ENCODE measurements at places on chromosomes 3 and 15. TPM values are rescaled to one million over a fixed set of nuclear protein-coding genes. Genes with fewer than 3 reads are reported as not detected.

GRCh38 chr3:65636326-65636725 is 402.4 kb downstream of the MAGI1 start:
- no peak for DNase-seq
- no peaks in the 10 kb centered on the region for H3K4me1 ChIP-seq
- no peaks in the 10 kb centered on the region for H3K27me3 ChIP-seq
- no peaks in the 10 kb centered on the region for H3K36me3 ChIP-seq
- no peak overlapping the region for H3K27ac ChIP-seq
- H3K4me3 ChIP-seq, result no peak overlapping the region

DNA sequence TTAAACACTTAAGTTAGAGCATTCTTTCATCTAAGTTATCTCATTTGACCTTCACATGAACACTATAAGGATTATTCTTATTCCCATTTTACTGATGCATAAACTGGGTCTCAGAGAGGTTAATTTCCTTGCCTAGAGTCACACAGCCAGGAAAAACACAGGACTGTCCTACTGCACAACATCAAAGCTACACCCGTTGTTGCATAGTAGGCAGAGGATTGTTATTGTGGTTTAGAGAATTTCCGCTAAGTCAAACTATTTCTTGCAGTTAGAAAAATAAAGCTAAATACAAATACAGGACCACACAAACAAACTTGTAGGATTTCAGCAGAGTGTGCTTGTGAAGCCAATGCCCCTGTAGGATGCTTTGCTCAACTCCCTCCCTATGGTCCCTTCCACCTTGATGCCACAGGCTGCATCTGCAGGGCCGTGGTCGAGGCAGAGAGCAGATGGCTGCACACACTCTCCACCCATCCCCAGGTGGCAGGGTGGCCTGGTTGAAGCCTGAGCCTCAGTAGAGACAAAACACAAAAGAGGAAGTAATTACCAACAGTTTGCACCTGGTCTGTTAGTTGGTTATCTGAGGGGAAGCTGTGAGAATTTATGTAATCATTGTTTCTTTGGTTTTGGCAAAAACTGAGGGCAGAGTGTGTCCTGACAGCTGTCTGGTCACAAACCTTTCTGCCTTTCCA is 41.1 kb upstream of the SKOR1 start:
- no peaks in the 10 kb centered on the region for H3K36me3 ChIP-seq
- no peak overlapping the region for H3K4me3 ChIP-seq
- H3K4me1 ChIP-seq, result no peaks in the 10 kb centered on the region
- H3K27ac ChIP-seq, result no peak overlapping the region

DNA sequence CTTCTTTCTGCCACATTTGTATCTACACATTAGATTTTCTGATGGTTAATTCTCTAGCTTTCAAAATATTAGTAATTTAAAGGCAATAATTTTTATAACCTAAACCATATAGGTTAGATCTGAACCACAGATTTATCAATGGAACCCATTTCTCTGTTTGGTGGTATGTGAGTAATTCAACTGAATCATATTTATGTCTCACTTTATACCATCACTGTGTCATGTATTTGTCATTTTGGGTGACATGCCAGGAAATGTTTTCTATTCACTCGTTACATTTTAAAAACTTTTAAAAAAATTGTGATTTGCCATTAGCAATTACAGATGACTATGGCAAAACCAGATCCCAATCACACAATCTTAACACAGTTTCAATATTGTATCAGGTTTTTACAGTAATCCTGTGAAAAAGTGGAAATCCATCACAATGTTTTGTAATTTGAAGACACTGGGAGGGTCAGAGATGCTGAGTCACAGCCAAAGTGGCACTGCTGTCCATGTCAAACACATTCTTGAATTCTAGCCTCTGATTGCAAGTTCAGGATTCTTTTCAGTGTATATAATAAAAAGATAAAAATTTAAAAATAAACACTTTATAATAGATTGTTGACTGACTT is 356.0 kb upstream of the RBMS3 start:
- no peak for DNase-seq
- no peaks in the 10 kb centered on the region for H3K36me3 ChIP-seq
- H3K27me3 ChIP-seq, result no peaks in the 10 kb centered on the region
- H3K4me3 ChIP-seq, result no peak overlapping the region

Gene CCR9
- not detected for total RNA-seq

Gene CAPN3
- total RNA-seq, result 6.8 TPM

DNA sequence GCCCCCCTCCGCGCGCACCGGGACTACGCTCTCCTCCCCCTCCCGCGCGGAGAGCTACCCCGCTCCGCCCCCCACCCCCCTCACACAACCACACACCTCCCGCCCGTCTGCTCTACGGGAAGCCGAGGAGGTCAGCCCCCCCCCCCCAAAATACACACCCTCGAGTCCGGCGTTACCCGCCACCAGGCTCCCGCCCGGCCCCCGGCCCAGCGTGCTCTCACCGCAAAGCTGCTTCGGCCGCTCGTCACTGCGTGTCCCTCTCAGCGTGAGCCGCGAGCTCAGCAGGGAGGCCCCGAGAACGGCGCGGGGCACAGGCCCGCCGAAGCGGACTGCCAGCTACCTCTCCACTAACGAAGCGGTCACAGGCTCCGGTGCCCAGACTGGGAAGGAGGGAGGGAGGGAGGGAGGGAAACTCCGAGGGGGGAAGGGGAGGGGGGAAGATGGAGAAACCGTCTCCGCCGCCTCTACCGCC is 252 bp downstream of the SIN3A start:
- H3K27me3 ChIP-seq, result no peaks in the 10 kb centered on the region
- no peaks in the 10 kb centered on the region for H3K36me3 ChIP-seq
- peak overlapping the region; percentile 98 for H3K27ac ChIP-seq
- peaks cover 30% of the 10 kb centered on the region for H3K4me1 ChIP-seq
- H3K4me3 ChIP-seq, result peak overlapping the region; percentile 88
- no peak for DNase-seq

GRCh38 chr15:99343881-99344551 is 92.7 kb downstream of the LRRC28 start:
- no peaks in the 10 kb centered on the region for H3K27me3 ChIP-seq
- H3K4me3 ChIP-seq, result no peak overlapping the region
- no peaks in the 10 kb centered on the region for H3K4me1 ChIP-seq
- H3K36me3 ChIP-seq, result no peaks in the 10 kb centered on the region
- DNase-seq, result no peak

- H3K27ac ChIP-seq, result no peak overlapping the region
- no peaks in the 10 kb centered on the region for H3K36me3 ChIP-seq
- H3K4me3 ChIP-seq, result no peak overlapping the region
- peak; percentile 24 for DNase-seq
- H3K27me3 ChIP-seq, result no peaks in the 10 kb centered on the region
Observed at GRCh38 chr3:53069422-53070068, 23.7 kb upstream of the SFMBT1 start.

- H3K36me3 ChIP-seq, result no peaks in the 10 kb centered on the region
- no peak for DNase-seq
- no peak overlapping the region for H3K27ac ChIP-seq
- H3K4me3 ChIP-seq, result no peak overlapping the region
- H3K4me1 ChIP-seq, result no peaks in the 10 kb centered on the region
Observed at GRCh38 chr3:25695731-25696420, 31.2 kb upstream of the TOP2B start.

- peak; percentile 86 for DNase-seq
- H3K4me3 ChIP-seq, result no peak overlapping the region
- H3K4me1 ChIP-seq, result peaks cover 73% of the 10 kb centered on the region
- H3K36me3 ChIP-seq, result peaks cover 41% of the 10 kb centered on the region
- H3K27me3 ChIP-seq, result no peaks in the 10 kb centered on the region
- peak overlapping the region; percentile 59 for H3K27ac ChIP-seq
Observed at GRCh38 chr3:124995460-124995994, 60.3 kb downstream of the HEG1 start.

DNA sequence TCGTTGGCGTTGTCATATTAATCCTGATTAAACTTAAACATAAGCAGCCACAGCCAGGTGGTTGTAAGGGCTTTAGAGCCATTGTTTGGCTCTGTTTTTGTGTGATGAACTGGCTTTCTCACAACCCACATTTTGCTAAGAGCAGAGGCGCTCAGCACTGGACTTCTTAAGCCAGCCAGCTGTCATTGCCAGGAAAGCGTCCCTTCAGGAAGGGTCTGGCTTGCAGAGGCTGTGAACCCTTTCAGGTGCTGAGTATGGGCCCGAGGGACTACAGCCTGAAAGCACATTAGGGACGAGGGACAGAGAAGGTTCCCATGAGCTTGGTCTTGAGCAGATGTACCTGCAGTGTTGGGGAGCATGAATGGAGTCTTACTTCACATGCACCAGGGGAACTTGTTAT is 112.3 kb downstream of the CHCHD6 start:
- H3K4me1 ChIP-seq, result no peaks in the 10 kb centered on the region
- no peaks in the 10 kb centered on the region for H3K27me3 ChIP-seq
- no peak for DNase-seq
- no peak overlapping the region for H3K27ac ChIP-seq
- H3K4me3 ChIP-seq, result no peak overlapping the region
- H3K36me3 ChIP-seq, result no peaks in the 10 kb centered on the region

- no peak overlapping the region for H3K4me3 ChIP-seq
- H3K36me3 ChIP-seq, result no peaks in the 10 kb centered on the region
- no peaks in the 10 kb centered on the region for H3K27me3 ChIP-seq
Observed at GRCh38 chr15:89645680-89646079, 9.6 kb downstream of the KIF7 start.

DNA sequence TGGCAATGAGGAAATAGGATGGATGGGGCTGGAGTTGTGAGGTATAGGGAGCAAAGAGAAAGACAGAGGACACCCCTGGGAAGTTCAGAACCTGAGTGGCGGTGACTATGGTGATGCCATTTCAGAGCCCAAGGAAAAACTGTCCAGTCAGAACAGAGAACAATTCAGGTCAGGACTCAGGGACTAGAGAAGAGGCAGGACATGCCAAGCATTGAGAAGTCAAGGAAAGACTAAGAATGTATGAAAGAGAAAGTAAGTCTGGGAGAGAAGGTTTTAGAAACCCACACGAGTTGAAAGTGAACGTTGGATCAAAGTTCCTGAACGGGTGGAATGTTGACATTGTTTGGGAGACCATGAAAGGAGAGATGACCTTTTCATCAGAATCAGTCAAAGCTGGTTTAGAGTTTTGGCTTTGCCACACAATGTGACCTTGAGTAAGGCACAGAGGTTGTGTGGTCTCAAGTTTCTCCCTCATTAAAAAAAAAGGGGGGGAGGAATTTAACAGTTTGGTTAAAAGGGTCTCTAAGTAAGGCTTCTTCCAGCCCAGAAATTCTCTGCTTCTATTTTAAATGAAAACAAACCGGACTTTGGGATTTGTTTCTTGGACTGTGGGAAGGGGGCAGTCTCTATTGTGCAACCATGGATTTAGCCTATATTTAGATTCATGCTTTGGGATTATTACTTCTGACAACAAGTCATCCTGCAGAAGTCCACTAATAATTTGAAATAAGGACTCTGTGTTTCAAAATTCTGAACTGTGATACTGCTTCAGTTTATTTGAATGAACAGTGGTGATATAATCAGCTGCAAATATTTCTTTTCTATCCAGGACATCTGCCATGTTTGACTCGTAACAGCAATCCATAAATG is 315.9 kb upstream of the TBL1XR1 start:
- H3K27ac ChIP-seq, result peak overlapping the region; percentile 75
- H3K4me3 ChIP-seq, result no peak overlapping the region
- H3K27me3 ChIP-seq, result no peaks in the 10 kb centered on the region
- no peak for DNase-seq
- H3K4me1 ChIP-seq, result no peaks in the 10 kb centered on the region
- H3K36me3 ChIP-seq, result no peaks in the 10 kb centered on the region

Gene PPCDC
- 7.9 TPM for total RNA-seq

GRCh38 chr15:99108993-99109392 is 4.1 kb downstream of the SYNM start:
- peak overlapping the region; percentile 84 for H3K4me3 ChIP-seq
- H3K27ac ChIP-seq, result peak overlapping the region; percentile 100
- peak; percentile 70 for DNase-seq
- no peaks in the 10 kb centered on the region for H3K27me3 ChIP-seq
- peaks cover 51% of the 10 kb centered on the region for H3K36me3 ChIP-seq

GRCh38 chr3:148682997-148683396 is 14.7 kb upstream of the AGTR1 start:
- no peaks in the 10 kb centered on the region for H3K27me3 ChIP-seq
- H3K27ac ChIP-seq, result no peak overlapping the region
- H3K4me1 ChIP-seq, result no peaks in the 10 kb centered on the region
- no peak for DNase-seq

Gene ACP3
- not detected for total RNA-seq

Gene CLDN16
- not detected for total RNA-seq

DNA sequence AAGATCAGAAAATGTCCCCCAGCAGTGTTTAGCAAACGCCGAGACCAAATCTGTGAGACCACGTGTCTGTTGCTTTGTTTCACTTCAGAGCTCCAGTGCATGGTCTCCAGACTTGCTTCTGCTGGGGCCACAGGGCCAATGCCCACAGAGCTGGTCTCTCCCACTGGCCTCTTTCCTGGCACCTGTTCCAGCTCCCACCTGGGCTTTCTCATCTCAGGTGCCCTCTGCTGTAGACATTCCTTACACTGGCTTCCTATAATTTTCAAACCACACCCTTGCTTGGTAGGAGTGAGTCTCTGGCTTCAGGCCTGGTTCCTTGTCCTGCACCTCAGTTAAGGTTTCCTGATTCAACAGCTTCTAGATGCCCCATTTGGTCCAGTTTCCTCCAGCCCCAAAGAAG is 243.1 kb downstream of the ADAMTS17 start:
- H3K4me1 ChIP-seq, result no peaks in the 10 kb centered on the region
- H3K27ac ChIP-seq, result no peak overlapping the region
- no peaks in the 10 kb centered on the region for H3K36me3 ChIP-seq
- no peak overlapping the region for H3K4me3 ChIP-seq
- no peaks in the 10 kb centered on the region for H3K27me3 ChIP-seq

- H3K4me3 ChIP-seq, result no peak overlapping the region
- H3K27ac ChIP-seq, result no peak overlapping the region
- peak; percentile 18 for DNase-seq
Observed at GRCh38 chr15:84855136-84855535, 29.3 kb upstream of the SLC28A1 start.

DNA sequence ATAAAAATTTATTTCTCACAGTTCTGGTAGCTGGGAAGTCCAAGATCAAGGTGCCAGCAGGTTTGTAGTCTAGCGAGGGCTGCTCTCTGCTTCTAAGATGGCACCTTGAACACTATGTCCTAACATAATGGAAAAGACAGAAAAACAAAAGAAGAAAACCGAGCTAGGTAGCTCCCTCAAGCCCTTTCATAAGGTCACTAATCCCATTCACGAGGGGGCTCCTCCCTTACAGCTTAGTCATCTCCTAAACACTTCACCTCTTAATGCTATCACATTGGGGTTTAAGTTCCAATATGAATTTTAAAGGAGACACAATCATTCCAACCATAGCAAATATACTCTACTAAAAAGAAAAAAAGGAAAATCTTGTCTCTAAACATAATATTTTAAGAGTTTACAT is 23.6 kb downstream of the GOLGA6D start:
- no peak overlapping the region for H3K27ac ChIP-seq
- DNase-seq, result no peak
- H3K4me1 ChIP-seq, result no peaks in the 10 kb centered on the region
- H3K27me3 ChIP-seq, result peaks cover 29% of the 10 kb centered on the region

Gene OR5K3
- total RNA-seq, result not detected

Gene GJD2
- total RNA-seq, result 0.28 TPM

Gene MESP1
- total RNA-seq, result 8.4 TPM

GRCh38 chr3:37944391-37944842 is 46.2 kb upstream of the VILL start:
- no peaks in the 10 kb centered on the region for H3K4me1 ChIP-seq
- H3K36me3 ChIP-seq, result no peaks in the 10 kb centered on the region
- no peaks in the 10 kb centered on the region for H3K27me3 ChIP-seq
- H3K27ac ChIP-seq, result peak overlapping the region; percentile 67
- H3K4me3 ChIP-seq, result no peak overlapping the region

GRCh38 chr15:98684995-98685525 is 36.7 kb downstream of the IGF1R start:
- no peaks in the 10 kb centered on the region for H3K36me3 ChIP-seq
- H3K27ac ChIP-seq, result peak overlapping the region; percentile 81
- H3K4me3 ChIP-seq, result no peak overlapping the region

- no peak overlapping the region for H3K4me3 ChIP-seq
- H3K4me1 ChIP-seq, result peaks cover 100% of the 10 kb centered on the region
- H3K36me3 ChIP-seq, result no peaks in the 10 kb centered on the region
- H3K27ac ChIP-seq, result peak overlapping the region; percentile 97
- DNase-seq, result no peak
Observed at GRCh38 chr3:11636394-11636770, 7.3 kb downstream of the VGLL4 start.
